ENCODE measurements at places on chromosomes 16 and 17.

DNA sequence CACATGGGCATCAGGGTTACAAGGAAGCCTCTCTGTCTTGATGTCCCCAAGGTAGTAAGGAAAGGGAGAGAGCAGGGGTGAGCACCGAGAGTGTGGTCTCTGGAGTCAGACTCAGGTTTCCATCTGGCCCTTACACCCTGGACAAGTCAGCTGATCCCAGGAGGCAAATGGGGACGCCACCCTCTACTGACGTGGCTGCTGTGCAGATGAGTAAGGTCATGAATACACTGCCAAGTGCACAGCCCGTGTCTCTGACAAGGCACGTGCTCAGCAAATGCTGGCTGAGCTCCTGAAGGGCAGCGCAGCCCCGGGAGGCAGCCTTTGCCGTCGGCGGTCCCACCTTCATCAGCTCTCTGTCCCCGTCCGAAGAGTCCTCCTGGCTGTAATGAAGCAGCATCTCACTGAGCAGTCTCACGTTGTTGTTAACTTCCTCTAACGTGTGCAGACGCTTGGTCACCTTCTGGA is 19.4 kb downstream of the GGA3 start:
- no peak for DNase-seq

DNA sequence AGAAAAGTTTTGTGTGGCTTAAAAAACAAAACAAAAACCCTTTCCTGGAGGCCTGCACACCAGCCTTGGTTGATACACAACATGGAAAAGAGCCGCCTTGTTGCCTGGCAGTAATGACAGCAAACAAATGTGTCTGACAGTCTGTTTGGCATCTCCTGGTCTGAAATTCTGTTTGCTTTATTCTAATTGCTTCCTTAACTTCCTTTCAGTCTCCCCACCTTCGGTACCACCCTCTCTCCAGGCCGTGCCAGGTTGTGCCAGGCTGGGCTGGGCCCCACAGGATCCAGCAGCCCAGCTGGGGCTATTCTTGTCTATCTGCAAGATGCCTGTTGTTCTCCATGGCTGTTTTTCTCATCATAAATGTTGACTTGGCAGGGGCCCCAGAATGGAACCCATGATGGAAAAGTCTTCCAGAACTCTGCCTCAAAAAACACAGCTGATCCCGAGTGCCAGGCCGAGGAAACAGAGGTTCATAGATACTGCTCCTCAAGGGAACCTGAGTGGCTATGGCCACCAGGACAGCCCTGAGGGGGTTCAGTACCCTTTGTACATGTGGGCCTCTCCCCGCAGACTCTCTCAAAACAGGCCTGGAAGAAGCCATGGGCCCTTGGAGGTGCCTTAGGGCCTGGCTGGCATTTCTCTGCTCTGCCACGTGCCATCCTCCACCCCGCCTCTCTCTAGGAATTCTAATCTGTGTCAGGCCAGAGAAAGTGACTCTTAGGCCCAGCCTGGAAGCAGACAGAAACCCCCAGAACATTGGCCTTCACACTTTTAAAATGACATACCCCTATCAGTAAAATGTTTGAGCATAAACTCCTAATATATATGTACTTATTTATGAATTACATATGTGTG is 50.5 kb downstream of the YPEL2 start:
- DNase-seq = no peak

DNA sequence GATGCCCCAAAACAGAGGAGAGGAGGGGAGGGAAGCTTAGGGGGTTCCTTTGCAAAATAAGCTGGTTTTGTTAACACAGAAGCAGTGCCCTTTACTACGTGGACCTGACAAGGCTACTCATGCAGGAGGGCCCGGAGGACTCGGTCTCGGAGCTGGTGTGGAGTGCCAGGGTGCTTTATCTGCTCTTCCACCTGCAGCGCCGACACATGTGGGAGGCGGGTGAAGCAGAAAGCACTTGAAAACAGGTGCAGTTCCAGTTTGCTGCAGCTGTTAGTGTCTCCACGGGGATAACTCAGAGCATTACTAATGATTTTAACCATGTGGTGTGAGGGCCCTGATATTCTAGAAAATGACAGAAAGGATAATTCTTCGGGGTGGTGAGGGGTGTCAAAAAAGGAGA is 35.0 kb upstream of the MNT start:
- DNase-seq = no peak

DNA sequence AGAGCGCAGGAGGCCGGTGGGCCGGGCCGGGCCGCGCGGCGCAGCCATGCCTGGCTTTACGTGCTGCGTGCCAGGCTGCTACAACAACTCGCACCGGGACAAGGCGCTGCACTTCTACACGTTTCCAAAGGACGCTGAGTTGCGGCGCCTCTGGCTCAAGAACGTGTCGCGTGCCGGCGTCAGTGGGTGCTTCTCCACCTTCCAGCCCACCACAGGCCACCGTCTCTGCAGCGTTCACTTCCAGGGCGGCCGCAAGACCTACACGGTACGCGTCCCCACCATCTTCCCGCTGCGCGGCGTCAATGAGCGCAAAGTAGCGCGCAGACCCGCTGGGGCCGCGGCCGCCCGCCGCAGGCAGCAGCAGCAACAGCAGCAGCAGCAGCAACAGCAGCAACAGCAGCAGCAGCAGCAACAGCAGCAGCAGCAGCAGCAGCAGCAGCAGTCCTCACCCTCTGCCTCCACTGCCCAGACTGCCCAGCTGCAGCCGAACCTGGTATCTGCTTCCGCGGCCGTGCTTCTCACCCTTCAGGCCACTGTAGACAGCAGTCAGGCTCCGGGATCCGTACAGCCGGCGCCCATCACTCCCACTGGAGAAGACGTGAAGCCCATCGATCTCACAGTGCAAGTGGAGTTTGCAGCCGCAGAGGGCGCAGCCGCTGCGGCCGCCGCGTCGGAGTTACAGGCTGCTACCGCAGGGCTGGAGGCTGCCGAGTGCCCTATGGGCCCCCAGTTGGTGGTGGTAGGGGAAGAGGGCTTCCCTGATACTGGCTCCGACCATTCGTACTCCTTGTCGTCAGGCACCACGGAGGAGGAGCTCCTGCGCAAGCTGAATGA is 606 bp downstream of the THAP11 start:
- no peak for DNase-seq

- DNase-seq = no peak
Observed at GRCh38 chr17:61009663-61010062, 332.0 kb downstream of the BCAS3 start.

- no peak for DNase-seq
Observed at GRCh38 chr16:73145166-73145880, 97.4 kb upstream of the ZFHX3 start.

DNA sequence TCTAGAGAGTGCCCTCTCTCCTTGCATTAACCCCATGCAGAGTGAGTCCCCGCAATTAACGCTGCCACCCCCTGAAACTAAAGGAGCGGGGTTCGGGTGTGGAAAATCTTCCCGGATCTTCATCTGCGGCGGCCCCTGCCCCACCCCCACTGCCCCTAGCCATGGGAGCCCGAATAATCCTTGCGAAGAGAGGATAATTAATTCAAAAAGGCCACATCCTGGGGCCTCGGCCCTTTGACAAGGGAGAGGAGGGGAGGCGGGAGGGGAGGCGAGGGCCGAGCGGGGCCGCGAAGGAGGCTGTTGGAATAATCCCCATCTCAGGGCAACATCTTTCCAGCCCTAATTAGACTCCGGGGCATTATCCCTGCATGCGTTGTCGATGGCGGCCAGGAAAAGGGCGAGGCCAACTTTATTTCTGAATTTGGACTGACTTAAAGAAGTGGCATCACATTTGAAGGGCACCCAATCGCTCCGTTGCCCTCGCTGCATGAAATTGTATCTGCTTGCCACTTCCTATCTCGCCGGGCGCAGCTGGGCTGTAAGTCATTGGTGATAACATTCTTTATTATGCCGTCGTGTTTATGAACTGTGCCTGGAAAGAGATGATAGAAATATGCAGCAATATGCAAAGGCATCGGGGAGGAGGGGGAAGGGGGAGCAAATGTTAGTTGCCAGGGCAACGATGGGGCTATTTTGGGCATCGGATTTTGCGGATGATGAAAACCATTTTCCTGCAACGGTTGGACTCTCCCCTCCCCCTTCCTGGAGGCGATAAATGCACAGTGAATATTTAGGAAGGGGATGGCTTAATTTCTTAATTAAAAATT is 387.1 kb upstream of the TNRC6C start:
- DNase-seq = no peak

GRCh38 chr16:11328172-11329070 is 16.8 kb upstream of the RMI2 start:
- peak; percentile 80 for DNase-seq

DNA sequence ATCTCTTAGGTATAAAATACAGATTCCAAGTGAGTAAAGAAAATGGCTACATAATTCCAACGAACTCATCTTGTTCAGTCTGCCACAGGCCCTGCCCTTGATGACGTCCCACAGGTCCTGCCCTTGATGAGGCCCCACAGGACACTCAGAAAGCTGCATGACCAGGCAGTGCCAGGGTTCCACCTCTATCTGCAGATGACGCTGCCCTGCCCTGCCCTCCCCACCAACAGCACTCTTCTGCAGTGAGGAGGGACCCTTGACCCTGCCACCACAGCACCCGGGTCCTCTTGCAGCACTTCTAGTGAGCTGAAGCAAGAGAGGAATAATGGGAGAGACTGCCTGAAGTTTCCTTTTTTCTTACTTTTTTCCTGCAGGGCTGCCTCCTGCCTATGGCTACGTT is 118.4 kb downstream of the VPS53 start:
- no peak for DNase-seq

- no peak for DNase-seq
Observed at GRCh38 chr16:5706211-5706610, 608.6 kb upstream of the EEF2KMT start.

DNA sequence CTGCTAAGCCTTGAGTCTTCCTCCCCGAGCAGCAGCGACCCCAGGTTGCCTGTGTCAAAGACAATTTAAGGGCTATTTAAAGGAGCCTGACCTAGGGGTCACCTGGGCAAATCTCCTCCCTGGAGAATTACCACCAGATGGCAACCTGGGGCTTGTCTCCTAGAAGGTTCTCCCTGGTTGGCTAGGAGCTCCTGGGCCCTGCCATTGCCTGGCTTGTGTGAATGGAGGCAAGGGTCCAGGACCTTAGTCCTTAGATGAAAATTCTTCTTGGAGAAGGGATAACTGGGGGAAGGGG is 51.3 kb upstream of the TAC4 start:
- DNase-seq = no peak

DNA sequence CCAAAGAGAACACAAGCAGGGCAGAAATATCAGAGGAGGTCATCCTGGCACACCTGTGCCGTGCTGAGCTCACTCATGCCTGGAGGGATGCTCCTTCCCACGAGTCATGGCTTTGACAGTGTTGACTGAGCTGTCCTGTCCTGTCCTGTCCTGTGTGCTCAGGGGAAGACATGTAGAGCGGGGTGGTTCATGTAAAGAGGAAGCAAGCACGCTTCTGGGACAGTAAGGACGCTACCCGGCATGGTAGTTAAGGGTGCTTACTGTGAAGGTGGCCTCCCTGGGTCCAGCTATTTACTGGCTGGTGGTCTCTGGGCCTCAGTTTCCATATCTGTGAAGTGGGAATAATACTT is 398 bp downstream of the LGALS9 start:
- no peak for DNase-seq

DNA sequence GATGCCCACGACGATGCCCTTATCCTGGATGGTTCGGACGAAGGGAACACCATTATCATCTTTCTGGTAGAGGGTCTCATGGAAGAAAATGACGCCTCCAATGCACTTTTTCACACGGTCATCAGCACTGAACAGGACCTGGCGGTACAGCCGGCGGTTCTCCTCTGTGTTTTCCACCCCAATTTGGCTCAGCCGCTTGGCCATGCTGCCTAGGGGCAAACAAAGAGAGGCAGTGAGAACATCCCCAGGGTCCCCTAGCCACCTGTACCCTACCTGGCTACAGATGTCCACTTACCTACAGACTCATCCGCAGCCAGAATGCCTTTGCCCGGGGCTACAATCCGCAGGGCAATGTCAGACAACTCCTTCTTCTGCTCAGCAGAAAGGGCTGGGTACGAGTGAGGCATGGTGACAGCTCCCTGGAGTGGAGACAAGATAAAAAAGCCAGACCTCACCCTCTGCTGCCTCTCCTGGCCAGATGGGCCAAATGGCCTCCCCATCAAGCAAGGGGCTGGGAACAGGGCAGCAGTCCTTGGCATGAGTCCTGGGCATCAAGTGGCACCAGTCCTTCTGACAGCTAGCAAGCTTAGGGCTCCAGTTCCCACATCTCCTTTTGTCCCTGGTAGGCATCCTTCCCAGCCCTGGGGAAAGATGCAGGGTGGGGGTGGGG is 1.4 kb downstream of the ALDOC start:
- DNase-seq = no peak

- DNase-seq = no peak
Observed at GRCh38 chr17:32104158-32104557, 38.1 kb upstream of the RHOT1 start.
